ENCODE measurements at places on chromosomes 3 and 15. TPM values are rescaled to one million over a fixed set of nuclear protein-coding genes. Genes with fewer than 3 reads are reported as not detected.

Gene CCDC32
- total RNA-seq = 39.0 TPM

DNA sequence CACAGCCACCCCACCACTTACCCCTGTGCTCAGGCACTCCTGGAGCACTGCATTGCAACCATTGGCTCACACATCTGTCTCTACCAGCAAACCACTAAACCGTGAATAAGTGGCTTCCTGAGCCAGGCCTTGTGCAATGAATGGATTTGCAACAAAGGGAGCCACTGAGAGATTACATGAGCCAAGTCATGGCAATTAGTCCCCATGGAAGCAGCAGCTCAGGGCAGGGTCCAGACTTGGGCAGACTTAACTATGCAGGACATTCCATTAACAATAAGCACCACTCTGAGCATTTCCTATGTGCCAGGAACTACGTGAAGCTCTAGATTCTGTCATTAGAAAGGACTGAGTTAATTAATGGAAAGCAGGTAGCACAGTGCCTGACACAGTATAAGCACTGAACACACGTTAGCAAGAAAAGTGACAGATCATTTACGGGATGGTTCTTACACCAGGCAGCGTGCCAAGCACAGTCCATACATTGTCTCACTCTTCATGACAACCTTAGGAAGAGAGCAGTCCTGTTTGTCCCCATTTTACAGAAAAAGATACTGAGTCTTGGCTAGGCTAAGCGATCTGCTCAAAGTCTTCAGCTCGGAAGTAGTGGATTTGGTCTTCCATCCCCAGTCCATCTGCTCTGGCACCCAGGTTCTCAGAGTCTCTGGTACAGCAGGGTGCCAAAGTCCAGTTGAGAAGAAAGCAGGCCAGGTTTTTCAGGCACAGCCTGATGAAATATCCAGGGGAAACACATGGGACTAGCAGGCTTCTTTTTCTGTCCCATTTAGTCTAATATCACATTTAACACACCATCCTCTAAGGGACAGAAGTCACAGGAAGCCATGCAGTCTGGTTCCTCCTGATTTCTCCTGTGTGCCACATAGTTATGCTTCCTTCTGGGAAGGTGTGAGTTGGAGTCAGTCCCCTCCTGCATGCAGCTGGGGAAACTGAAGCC lies 44.1 kb downstream of the LIPC start:
- DNase-seq = peak; percentile 82

GRCh38 chr3:38268522-38268921 lies 2.9 kb downstream of the SLC22A13 start:
- no peak for DNase-seq

DNA sequence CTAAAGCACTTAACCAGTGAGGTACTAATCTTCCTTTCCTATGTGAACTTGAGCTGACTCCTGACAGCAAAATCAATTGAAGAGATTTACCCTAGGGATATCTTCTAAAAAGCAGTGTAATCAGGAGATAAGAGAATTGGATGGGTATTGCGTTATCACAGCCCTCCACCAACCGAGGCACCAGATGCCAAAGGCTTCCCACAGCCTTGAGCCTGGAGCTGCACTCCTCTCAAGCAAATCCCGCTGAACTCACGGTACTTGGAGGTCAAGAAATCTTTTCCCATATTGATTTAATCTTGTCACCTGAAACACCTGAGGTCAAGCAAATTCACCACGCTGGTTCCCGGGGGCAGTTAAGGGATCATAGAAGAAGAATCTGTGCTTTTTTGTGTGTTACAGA lies 346.8 kb downstream of the TBL1XR1 start:
- no peak for DNase-seq

- no peak for DNase-seq
Observed at GRCh38 chr15:51053571-51053970, 41.1 kb downstream of the TNFAIP8L3 start.

Gene WDR93
- 0.41 TPM for total RNA-seq

Gene LIPH
- total RNA-seq = 2.5 TPM

Gene KAT2B
- total RNA-seq = 2.2 TPM

- peak; percentile 75 for DNase-seq
Observed at GRCh38 chr15:75694241-75695182, 18.1 kb downstream of the CSPG4 start.

DNA sequence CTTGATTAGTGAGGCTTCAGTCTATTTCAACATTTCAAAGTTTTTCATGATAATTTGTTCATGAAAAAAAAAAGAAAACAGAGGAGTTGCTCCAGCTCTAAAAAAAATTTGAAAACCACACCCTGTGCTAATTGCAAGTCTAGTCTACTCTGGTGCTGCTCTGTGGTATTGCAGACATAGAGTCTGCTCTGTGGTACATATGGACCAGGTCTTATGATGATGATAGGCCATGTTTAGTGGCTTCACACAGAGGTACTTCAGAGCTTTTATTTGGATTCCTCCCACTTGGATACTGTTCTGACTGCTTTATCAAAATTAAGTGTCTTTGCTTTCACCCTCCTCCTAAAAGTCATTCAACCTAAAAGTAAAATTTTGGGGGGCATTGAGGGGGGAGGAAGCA lies 160.8 kb downstream of the ALCAM start:
- DNase-seq = no peak

GRCh38 chr3:121885386-121885785 lies 8.8 kb upstream of the SLC15A2 start:
- DNase-seq = no peak

Gene AMIGO3
- not detected for total RNA-seq

GRCh38 chr3:51974277-51974962 lies 444 bp upstream of the ABHD14A start:
- DNase-seq = no peak

- no peak for DNase-seq
Observed at GRCh38 chr15:79602731-79603130, 170.6 kb downstream of the MINAR1 start.

DNA sequence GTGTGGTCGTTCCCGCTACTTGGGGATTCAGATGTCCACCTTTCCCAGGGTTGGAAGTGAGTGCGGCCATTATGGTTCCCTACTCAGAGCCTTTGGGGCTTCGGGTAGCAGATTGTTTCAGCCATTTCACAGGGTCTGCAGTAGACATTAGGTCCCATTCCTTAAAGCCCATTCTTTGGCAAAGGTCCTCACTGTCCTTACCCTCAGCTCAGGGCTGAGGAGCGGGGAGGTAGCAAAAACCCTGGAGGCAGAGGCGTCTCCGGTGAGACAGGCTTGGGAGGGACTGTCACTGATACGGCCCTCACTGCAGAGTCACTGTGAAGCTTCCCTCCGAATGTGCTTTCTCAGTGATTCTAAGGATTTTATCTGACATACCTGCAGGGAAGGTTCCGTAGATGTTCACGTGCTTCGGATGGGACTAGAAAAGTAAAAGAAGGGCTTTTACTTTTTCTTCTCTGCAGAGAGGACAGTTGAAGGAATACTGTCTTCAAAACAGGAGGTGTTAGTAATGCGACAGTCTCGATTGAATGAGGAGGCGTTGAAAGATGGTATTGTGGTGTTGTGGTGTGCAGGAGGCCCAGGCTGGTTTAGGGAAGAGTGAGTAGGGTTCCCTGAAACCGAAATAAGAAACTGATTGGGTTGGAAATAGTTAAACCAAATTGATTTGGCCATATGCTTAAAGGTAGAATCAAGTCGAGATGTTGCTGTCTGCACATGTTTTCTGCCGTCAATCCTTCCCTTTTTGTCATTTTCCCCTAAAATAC lies 630 bp downstream of the ATP6V1A start:
- DNase-seq = no peak

Gene GRK7
- total RNA-seq = not detected

DNA sequence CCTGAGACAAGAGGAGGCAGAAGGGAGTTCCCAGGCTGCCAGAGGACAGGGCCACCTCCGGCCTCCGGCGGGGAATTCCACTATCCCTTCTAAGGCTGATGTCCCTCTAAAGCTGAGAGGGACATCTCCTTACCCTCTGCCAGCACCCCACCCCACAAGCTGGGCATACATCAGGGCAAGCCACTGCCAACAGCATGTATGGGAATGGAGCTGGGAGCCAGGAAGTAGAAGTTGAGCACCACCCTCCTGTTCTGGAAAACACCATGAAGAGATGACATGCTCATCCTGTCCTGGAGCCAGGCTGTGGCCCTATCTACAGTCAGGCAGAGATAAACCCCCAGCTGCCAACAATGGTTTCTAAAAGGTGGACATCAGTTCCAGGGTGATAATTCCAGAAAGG lies 7.1 kb downstream of the PLCD1 start:
- DNase-seq = no peak

Gene CYP8B1
- not detected for total RNA-seq

DNA sequence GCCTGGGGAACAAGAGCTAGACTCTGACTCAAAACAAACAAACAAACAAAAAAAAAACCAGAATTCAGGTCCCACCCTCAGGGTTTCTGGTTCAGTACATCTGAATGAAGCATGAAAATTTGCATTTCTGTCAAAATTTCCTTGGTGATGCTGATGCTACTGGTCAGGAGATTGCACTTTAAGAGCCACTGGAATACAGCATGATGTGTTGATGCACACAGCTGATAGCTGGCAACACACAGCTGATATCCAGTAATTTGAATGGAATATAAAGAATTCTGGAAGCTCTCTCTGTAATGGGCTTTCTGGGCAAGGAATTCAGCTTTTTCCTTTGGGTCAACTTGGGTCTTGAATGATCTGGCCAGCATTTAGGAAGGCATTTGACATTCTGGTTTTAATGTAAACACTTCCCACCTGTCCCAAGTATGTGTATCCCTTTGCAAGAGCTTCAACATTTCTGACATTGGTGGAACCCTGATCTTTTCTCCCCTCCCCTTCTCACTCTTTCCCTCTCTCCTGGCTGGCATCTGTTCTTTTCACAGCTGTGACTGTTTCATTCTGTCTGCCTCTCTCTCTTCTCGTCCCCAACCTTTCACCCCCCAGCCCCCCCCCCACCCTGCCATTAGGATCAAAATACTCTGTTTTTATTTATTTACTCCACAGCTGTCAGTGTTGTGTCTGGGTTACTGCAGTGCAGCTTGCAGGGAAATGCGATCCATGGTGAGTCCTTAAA lies 189.5 kb downstream of the TPRG1 start:
- DNase-seq = no peak

- no peak for DNase-seq
Observed at GRCh38 chr3:48970586-48970985, 19.5 kb upstream of the P4HTM start.

DNA sequence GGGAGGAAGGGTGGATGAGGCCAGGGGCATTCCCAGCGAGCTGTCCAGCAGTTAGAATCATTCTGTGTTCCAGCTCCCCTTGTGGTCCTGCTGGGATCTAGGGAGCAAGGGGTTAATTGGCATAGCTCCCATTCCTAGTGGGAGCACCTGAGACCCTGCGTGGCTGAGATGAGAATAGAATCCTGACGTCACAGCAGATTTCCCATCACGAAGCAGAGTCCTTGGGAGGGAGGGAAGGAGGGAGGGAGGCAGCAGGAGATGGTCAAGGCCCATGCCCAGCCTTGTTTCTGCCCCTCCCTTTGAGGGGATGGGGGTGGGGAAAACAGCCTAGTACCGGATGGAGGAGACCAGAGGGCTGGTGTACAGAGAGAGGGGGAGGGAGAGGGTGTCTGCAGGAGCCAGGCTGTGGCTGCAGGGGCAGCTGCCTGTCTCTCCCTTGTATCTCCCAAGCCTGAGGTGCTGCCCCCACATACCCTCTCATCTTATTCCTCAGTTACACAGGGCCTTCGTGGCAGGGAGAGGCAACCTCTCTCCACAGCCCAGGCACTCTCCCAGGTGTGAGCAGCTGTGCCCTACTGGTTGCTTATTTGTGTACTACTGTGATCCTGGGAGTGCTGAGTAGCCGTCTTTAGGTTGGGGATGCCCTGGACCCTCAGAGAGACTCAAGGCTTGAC lies 5.4 kb downstream of the TYRO3 start:
- no peak for DNase-seq

Gene CPN2
- not detected for total RNA-seq

Gene FHIT
- total RNA-seq = 11.5 TPM

DNA sequence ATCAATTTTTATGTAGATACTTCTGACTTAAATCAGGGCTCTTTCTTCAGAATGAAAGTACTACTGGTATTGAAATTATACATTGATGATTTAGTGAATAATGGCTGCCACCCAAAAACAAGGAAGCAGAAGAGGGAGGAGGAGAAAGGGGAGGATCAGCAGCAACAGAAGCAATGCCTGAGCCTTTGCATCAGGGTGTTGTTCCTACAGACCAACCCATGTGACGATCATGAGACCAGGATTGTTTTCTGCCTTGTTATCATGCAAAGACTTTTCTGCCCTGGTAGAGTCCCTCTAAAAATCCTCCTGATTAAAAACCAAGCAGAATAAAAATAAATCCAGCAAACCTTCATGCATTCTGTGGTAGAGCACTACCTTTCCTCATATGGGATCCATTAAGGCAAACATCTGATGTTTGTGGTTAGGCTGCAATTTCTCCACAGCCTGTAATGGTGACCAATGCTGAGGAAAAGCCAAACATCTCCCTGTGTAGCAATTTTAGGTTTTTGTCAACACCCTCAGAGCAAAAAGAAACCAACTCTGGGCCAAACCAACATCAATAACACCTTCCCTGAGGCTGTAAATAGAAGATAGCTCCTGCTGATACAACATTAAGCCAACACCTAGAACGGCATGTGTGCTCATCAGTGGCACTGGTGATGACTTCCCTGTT lies 191.7 kb downstream of the ATP8B4 start:
- no peak for DNase-seq

GRCh38 chr3:53255423-53255774 lies 423 bp downstream of the TKT start:
- DNase-seq = no peak

- no peak for DNase-seq
Observed at GRCh38 chr3:104526901-104527401, 839.8 kb upstream of the ALCAM start.

Gene SEMA3B
- 17.9 TPM for total RNA-seq

- DNase-seq = no peak
Observed at GRCh38 chr15:80978685-80979329, 10.8 kb downstream of the MESD start.

DNA sequence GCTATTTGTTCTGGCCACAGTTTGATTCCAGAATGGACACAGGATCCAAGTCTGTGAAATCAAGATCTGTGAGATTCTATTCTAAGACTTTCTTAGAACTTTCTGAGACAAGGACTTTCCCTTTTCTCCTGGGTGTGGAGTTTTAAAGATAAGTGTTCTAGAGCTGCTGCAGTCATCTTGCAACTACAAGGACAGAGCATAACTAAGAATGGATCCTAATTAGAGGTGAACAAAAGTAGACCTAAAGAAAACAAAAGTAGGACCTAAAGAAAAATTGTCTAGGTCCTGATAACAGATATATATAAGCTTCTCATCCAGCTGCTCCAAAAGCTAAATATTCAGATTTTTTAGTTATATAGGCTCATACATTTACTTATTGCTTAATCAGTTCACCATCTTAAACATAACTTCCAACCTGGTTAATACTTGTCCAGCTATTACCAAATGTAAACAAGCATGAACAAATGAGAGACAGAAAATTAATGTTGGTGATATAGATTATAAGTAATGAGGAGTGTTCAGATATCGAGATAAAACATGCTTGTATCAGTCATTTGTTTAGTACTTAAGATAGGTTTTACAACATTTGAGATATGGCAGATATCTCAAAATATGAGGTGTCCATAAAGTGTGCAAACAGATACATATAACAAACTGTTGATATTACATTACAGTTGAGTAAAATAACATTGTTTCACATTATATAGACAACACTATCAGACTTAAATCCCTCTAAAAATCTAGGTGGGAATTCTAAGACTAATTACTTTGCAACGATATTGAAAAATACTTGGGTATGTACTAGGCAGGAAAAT lies 75.1 kb downstream of the CD200 start:
- no peak for DNase-seq

Gene LEKR1
- total RNA-seq = 2.3 TPM

Gene CCDC13
- total RNA-seq = 0.33 TPM

Gene CHRFAM7A
- total RNA-seq = 8.5 TPM

Measured in kidney epithelial cell (primary cell).